ENCODE measurements at places on chromosomes 2 and 18. TPM values are rescaled to one million over a fixed set of nuclear protein-coding genes. Genes with fewer than 3 reads are reported as not detected.

GRCh38 chr18:36305375-36305774 is 7.9 kb downstream of the FHOD3 start:
- H3K36me3 ChIP-seq = no peaks in the 10 kb centered on the region
- H3K27me3 ChIP-seq = peaks cover 2% of the 10 kb centered on the region
- H3K4me3 ChIP-seq = no peak overlapping the region
- no peaks in the 10 kb centered on the region for H3K4me1 ChIP-seq
- no peak overlapping the region for H3K27ac ChIP-seq
- DNase-seq = no peak

GRCh38 chr2:109528811-109529501 is 84.8 kb downstream of the SEPTIN10 start:
- no peak overlapping the region for H3K4me3 ChIP-seq
- H3K27me3 ChIP-seq = no peaks in the 10 kb centered on the region
- no peaks in the 10 kb centered on the region for H3K36me3 ChIP-seq
- H3K27ac ChIP-seq = no peak overlapping the region

DNA sequence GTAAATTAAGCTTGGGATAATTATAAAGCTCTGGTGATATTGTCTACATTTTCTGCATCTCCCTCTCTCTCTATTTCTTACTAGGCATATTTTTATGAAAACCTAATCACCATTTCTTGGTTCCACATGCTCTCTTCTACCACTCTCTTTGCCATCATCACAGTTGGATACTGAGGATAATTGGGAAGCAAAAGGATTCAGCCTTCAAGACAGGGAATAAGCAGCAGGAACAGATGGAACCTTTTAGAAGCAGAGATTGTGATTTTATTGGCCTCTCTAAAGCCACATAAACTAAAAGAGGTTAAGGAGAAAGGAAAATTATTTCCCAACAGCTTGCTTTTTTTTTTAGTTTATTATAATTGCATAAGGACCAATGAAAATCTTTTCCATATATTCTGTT is 226.3 kb upstream of the SPHKAP start:
- no peaks in the 10 kb centered on the region for H3K36me3 ChIP-seq
- DNase-seq = no peak
- H3K4me3 ChIP-seq = no peak overlapping the region
- H3K4me1 ChIP-seq = no peaks in the 10 kb centered on the region
- H3K27me3 ChIP-seq = no peaks in the 10 kb centered on the region
- no peak overlapping the region for H3K27ac ChIP-seq

DNA sequence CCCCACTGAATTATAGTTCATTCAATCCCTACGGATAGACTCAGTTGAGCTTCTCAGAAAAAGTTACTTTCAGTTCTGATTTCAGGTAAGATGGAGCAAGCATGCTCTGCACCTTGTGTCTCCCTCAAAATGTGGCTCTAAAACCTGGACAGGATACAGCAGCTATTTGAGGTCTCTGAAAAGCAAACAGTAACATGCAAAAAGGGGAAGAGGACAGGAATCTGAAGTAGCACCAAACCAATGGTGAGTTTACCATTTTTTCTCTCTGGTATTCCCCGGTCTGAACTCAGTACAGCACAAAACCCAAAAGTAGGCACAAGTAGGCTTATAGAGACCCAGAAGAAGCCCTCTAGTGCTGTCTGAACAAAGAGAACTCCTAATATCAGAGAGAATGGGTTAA is 34.1 kb downstream of the LANCL1 start:
- no peaks in the 10 kb centered on the region for H3K27me3 ChIP-seq
- H3K36me3 ChIP-seq = no peaks in the 10 kb centered on the region
- peaks cover 5% of the 10 kb centered on the region for H3K4me1 ChIP-seq
- H3K27ac ChIP-seq = peak overlapping the region; percentile 59
- no peak overlapping the region for H3K4me3 ChIP-seq
- DNase-seq = no peak

GRCh38 chr2:72442270-72442669 is 294.6 kb upstream of the CYP26B1 start:
- no peaks in the 10 kb centered on the region for H3K36me3 ChIP-seq
- DNase-seq = no peak
- no peak overlapping the region for H3K27ac ChIP-seq

DNA sequence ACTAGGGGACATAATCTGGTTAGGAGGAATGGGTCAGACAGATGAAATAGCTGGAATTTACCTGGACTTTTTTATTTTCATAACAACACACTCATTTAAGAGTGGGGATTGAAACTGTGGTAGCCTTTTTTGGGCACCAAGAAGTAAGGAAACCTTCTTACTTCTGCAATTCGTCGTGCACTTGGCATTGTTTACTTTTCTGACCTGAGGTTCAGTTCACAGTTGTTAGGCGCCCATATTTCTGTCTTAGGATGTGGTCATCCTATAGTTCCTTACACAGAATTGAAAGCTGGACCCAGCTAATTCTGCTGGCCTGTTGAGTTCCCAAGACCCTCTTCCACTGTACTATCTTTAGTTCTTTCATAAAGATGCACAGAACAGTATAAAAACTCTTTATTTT is 72.9 kb downstream of the TMX3 start:
- H3K27ac ChIP-seq = no peak overlapping the region
- no peaks in the 10 kb centered on the region for H3K4me1 ChIP-seq
- H3K27me3 ChIP-seq = no peaks in the 10 kb centered on the region
- H3K36me3 ChIP-seq = no peaks in the 10 kb centered on the region
- no peak overlapping the region for H3K4me3 ChIP-seq
- no peak for DNase-seq

GRCh38 chr18:42025974-42026625 is 71.1 kb downstream of the PIK3C3 start:
- no peaks in the 10 kb centered on the region for H3K27me3 ChIP-seq
- no peak overlapping the region for H3K4me3 ChIP-seq
- H3K36me3 ChIP-seq = peaks cover 25% of the 10 kb centered on the region
- peak overlapping the region; percentile 75 for H3K27ac ChIP-seq

- no peaks in the 10 kb centered on the region for H3K36me3 ChIP-seq
- no peaks in the 10 kb centered on the region for H3K27me3 ChIP-seq
- no peak for DNase-seq
- H3K4me3 ChIP-seq = peak overlapping the region; percentile 94
- H3K4me1 ChIP-seq = no peaks in the 10 kb centered on the region
- H3K27ac ChIP-seq = peak overlapping the region; percentile 71
Observed at GRCh38 chr18:41955688-41956087, 654 bp downstream of the PIK3C3 start.

- H3K27ac ChIP-seq = no peak overlapping the region
- no peaks in the 10 kb centered on the region for H3K36me3 ChIP-seq
- H3K4me3 ChIP-seq = no peak overlapping the region
- DNase-seq = no peak
Observed at GRCh38 chr2:42067521-42067920, 19.7 kb downstream of the PKDCC start.

DNA sequence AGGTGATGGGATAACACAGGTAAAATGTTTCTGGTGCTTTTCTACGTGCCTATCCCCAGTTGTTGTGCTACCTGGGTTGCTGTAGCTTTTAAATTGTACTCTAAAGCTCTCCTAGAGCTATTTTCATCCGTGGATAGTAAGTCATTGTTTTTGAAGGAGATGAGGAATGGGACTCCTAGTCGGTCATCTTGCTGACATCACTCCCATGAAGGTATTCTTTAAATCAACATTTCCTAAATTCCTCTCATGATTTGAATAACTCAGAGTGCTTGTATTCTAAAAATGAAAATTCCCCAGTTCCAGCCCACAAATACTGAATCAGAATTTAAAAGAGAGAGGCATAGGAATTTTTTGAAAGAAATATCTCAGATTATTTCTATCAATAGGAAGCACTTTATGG is 44.3 kb downstream of the CCDC148 start:
- no peak overlapping the region for H3K4me3 ChIP-seq
- no peaks in the 10 kb centered on the region for H3K4me1 ChIP-seq
- H3K27ac ChIP-seq = no peak overlapping the region
- no peak for DNase-seq

DNA sequence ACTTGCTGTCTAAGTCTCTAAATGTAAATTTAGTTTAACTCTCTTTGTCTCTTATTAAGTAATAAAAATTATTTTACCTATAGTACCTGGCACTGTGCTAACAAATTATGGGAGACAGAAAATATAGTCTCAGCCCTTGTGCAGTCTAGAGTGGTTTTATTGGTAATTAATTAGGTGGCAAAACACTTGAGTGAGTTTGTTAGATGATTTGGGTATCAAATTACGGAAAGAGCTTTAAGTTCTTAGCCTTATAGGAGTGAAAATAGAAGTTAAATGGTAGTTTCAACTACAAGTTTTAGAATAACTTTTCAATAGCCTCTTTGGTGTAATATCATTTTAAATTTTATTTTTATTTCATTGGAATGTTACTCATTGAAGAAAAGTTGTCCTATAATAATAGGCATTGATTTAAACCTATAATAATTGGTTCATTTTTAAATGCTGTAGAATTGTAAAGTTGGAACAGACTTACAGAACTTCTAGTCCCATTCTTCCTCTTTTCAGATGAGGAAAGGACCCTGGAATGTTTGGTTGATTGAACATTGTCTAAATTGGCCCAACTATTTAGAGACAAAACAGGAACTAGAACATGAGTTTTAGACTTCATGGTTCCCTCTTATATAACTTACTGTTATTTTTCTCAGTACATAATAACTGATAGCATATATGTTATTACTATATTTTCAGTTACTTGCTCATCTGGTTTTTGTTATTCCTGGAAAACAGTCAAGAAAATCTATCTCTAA is 10.2 kb upstream of the HTR2B start:
- DNase-seq = no peak
- no peak overlapping the region for H3K4me3 ChIP-seq
- H3K27me3 ChIP-seq = no peaks in the 10 kb centered on the region
- peaks cover 6% of the 10 kb centered on the region for H3K36me3 ChIP-seq
- H3K4me1 ChIP-seq = no peaks in the 10 kb centered on the region
- H3K27ac ChIP-seq = no peak overlapping the region

The PRSS56 gene
- not detected for total RNA-seq
